Activated CD4-positive, alpha-beta T cell treated with anti-CD3 and anti-CD28 coated beads, Interleukin-2, amount 50 U/mL, for 4 hours (primary cell): ENCODE measurements at places on chromosomes 2 and 18.

DNA sequence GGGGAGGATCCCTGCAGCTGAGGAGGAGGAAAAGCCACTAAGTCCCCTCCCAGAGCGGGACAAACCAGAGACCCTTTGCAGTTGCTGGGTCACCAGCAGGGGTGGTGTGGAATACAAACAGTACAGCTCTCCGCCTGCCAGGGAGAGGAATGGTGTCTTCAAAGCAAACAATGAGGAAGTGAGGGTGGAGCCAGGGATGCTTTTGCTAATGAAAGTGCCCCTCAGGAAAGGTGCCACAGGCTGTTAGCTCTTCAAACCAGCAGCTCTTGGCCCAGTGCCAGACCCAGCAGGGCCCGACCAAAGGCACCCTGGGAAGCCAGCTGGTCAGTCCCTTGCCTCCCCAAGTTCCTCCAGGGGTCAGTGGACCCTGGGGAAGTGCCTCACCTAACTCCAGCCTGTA lies 102.8 kb downstream of the HIBCH start:
- no peak for DNase-seq

DNA sequence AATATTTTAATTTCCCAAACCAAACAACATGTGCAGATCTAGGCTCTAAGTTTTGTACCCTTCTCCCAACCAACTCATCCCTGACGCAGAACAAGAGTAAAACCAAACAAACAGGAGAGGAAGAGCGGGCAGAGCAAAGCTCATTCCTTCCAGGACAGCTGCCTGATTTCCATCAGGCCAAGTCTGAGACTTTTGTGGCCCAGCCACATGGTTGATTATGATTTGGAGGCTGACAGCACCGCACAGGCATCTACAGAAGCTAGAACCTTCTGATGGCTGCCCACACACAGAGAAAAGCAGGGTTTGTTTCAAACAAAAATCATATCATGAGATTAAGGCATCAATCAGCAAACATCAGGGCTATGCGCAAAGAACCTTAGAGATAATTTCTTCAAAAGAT lies 262.6 kb downstream of the TNS1 start:
- no peak for DNase-seq

- no peak for DNase-seq
Measured at GRCh38 chr2:121052023-121052422, 233.0 kb downstream of the TFCP2L1 start.

GRCh38 chr2:158253170-158253569 lies 151.5 kb downstream of the UPP2 start:
- no peak for DNase-seq

- no peak for DNase-seq
Measured at GRCh38 chr2:237868631-237869342, 9.4 kb downstream of the RAMP1 start.

GRCh38 chr2:122754561-122754960 lies 999.1 kb downstream of the TSN start:
- no peak for DNase-seq

DNA sequence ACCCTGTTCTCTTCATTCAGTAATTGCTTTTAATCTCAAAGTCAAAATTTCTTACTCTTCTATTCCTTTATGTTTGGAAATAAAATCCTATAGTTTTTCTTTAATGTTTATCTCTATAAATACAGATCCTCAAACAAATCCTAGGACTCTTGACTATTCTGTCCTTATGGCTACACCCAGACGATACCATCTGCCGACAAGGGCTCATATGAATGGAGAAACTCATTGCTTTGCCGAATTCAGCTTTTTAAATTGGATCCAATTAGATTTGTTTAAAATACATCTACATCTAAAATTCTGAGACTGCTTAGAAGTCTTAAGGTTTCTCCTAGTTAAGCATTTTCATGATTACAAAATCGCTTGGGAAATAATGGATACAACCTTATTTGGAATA lies 9.0 kb downstream of the ALKAL2 start:
- no peak for DNase-seq

- DNase-seq, result no peak
Measured at GRCh38 chr2:150759106-150759505, 271.6 kb upstream of the RND3 start.

DNA sequence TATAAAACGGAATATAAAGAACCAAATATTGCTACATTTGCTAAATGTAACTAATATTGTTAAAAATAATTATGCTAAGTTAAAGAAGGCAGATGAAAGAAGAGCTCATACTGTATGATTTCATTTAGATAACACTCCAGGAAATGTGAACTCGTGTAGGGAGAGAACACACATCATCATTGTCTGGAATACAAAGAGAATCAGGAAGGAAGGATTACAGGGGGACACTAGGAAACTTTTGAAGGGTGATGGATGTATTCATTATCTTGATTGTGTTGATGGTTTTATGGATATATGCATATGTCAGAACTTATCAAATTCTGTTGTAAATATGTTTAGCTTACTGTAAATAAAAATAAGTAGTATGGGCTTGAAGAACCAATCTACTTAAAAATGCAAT lies 104.1 kb upstream of the TRIB2 start:
- no peak for DNase-seq

DNA sequence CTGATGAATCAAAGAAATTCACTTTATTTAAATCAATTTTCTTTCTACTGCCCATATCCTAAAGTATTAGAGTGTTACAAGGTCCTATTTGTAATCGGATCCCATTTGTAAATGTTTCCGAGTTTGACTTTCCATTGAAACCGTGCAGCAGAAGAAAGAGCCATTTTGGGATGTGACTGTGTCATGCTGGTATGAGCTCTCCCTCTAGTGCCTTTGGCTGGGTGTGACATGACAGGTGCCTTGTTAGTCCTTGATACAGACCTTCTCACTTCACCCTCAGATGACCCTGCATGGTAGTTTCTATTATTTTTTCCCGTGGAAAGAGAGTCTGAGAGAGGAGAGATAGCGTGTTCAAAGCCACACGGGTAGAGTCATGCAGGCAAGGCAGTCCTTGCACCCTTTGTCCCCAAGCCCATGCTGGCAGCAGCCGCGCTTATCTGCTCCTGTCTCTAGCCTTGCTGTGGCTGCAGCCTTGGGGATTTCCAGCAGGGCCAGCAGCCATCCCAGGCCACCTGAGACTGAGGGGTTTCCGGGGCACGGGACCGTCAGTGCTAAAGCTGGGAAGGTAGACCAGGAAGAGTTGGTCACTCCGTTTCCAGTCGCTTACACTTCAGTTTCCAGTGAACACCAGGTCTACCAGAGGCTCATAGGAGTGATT lies 21.4 kb downstream of the CHMP1B start:
- DNase-seq, result no peak

DNA sequence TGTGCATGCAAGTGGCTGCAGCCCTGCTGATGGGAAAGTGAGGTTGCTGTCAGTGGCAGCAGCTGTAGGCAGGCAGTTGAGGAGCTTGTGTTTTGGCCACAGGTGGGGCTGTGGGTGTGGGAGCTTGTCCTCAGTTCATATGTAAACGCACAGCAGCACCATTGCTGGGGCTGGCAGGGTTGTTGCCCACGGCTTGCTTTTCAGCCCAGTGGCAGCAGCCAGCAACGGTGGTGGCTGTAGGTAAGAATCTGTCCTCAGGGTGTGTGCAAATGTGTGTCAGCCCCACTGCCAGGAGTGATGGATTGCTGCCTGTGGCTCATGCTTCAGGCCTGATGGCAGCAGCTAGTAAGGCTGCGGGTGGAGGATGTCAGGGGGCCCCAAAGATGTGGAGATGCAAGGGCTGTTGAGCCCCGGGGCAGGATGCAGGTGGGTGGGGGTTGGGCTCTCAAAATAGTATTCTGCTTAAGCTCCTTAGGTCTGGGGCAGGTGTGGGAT lies 141.3 kb upstream of the THUMPD2 start:
- no peak for DNase-seq

DNA sequence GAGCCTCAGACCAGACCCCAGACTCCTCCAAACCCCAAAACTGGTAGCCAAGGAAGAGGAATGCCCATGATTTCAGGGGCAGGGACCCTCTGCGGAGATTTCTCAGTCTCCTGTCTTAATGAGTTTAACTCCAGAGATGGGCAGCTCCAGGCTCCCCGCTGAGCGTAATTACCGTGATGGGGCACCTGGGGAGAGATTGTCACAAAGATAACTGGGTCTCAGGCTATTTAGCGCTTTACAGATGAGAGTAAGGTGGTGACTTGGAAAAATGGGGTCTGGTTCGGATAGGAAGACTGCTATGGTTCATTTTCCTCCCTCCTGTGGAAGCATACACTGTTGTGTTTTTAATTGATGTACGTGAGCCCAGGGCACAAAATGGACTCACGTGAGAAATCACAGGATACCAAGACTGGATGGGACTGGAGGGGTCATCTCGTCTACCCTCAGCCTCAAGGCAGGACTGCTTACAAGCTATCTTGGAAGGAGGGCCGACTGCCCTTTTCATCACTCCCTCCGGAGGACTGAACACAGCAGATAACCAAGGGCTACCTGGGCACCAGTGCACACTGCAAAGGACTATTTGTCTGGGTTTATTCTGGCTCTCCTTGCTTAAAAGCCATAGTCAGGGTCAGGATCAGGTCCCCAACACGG lies 427.8 kb downstream of the ZNF521 start:
- no peak for DNase-seq

- DNase-seq, result no peak
Measured at GRCh38 chr2:237873897-237874551, 14.6 kb downstream of the RAMP1 start.

GRCh38 chr2:17083902-17084301 lies 418.3 kb upstream of the CYRIA start:
- DNase-seq, result no peak

- no peak for DNase-seq
Measured at GRCh38 chr2:218043100-218043499, 26.0 kb upstream of the RUFY4 start.

DNA sequence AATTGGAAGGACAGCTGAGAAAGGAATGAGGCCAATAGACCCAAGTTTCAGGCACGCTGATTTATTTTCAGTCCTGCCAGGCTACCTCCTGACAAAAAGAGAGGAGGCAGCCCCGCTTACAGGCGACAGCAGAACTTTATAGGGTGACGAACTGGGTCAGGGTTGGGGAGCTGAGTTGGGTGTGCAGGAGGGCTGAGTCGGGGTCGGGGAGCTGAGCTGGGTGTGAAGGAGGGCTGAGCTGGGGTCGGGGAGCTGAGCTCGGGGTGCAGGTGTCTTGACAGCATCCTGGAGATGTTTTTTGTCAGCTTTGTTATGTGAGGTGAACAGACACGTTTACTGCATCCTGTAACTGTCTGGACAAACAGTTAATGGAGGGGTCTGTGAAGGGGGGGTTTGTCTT lies 342.2 kb downstream of the ADCYAP1 start:
- DNase-seq, result no peak

GRCh38 chr2:31267437-31268120 lies 33.6 kb downstream of the EHD3 start:
- no peak for DNase-seq

- no peak for DNase-seq
Measured at GRCh38 chr2:120805011-120805410, 69.3 kb downstream of the GLI2 start.

GRCh38 chr2:185919155-185919554 lies 180.6 kb downstream of the FSIP2 start:
- DNase-seq, result no peak

- DNase-seq, result no peak
Measured at GRCh38 chr2:31381601-31382000, 32.9 kb downstream of the XDH start.

DNA sequence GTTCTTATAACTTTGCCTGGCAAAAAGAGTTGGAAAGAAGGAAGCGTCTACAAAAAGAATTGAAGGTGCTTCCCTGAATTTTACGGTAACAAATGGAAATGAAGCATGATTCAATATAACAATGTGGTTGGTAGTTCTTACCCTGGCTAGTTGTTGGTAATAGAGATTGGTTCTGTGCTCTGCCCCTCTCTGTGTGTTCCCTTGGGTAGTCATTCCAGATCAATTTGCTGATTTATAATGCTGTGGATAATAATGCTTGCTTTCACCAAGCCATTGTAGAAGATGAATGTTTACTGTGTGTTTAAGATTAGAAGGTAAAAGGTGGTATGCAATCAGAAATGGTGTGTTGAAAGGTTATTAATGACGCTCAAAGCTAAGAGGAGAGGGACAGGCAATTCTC lies 577.8 kb upstream of the NXPH2 start:
- DNase-seq, result no peak

GRCh38 chr18:32867936-32868335 lies 95.1 kb upstream of the KLHL14 start:
- DNase-seq, result no peak

DNA sequence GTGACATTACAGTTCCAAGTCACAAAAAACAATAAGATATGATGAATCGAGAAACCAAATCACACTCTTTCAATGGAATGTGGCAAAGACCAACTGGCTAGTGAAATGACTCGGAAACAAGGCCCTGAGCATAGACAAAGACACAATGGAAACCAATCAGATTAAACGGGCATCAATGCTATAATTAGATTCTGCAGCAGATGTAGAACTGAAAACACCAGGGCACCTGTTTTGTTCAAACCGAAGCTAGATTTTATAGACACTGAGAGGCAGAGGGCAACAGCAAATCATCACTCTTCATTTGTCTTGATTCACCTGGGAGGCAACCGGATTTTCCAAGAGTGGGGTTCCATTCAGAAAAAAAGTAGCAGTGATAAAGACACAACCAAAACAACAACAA lies 92.8 kb upstream of the BARD1 start:
- no peak for DNase-seq

DNA sequence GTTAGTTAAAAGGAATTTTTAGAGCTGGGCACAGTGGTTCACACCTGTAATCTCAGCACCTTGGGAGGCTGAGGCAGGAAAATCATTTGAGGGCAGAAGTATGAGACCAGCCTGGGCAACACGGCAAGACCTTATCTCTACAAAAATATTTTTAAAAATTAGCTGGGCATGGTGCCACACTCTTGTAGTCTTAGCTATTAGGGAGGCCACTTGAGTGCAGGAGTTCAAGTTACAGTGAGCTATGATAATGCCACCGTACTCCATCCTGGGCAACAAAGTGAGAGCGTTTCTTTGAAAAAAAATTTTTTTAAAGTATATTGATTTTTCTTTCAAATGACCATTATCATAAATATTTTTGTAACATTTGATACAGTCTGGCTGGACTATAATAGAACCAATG lies 93.6 kb upstream of the FAM117B start:
- no peak for DNase-seq

GRCh38 chr2:138440759-138441158 lies 60.8 kb upstream of the SPOPL start:
- DNase-seq, result no peak

DNA sequence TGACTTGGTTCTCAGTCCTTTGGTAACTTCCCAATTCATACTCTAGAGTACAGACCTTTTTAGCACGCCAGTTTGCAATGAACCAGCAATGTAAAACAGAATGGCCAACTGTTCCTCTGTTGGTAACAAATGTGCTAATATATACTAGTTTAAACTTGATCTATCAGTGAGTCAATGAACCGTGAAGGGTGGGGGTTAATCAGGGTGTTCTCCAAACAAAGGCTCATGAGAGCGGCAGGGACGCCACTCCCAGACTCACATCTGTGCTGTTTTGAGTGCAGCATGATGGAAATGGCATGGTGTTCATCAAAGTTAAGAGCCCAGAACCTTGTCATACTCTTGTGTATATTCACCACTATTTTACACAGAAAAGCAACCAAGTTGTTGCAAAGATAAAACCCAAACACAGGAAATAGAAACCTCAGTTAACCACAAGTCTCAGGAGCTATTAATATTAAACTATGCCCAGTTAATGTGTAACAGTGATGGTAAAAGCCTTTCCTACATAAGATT lies 70.3 kb downstream of the CERKL start:
- DNase-seq, result no peak

GRCh38 chr18:26519114-26519513 lies 29.2 kb downstream of the KCTD1 start:
- no peak for DNase-seq

GRCh38 chr18:72738136-72738535 lies 129.7 kb downstream of the NETO1 start:
- DNase-seq, result no peak

GRCh38 chr2:112622528-112622849 lies 23.2 kb upstream of the SLC20A1 start:
- DNase-seq, result no peak
